ENCODE measurements at places on chromosomes 16 and 17.

- no peak for DNase-seq
These were observed 18.4 kb downstream of the SOX9 start for GRCh38 chr17:72139212-72139611.

GRCh38 chr16:10086620-10087019 lies 95.6 kb downstream of the GRIN2A start:
- DNase-seq = no peak

DNA sequence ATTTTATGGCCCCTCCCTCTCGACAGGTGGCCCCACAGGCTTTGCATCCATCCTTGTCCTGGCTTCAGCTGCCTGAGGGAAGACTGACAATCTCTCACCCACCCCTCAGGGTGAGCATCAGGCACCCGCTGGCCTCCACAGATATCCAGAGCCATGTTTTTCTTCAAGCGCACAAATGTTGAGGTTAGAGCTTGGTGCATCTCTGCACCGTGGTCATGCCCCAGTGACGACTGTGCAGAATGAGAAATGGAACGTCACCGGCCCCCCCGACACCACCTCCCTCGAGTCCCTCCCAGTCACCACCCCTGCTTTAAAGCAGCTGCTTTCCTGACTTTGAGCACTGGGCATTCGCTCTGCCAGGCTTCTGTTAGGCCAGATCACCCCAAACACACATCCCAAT lies 19.8 kb upstream of the TIMP2 start:
- DNase-seq = no peak

DNA sequence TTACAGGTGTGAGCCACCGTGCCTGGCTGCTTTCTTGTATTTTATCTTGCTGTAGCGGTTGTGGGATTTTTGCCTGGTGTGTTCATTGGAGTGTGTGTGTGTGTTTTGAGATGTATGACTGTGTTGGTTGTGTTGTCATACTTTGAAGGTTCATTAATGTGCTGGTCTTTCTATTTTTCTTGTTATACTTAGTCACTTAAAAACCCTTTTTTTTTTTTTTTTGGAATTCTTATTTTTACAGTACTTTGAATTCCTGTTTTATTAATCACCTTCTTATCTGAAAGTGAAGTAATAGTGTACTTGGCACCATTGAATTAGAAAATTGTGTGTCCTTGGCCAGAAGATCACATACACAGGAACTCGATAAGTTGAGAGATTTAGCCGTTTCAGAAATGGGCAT lies 30.2 kb downstream of the TENT4B start:
- DNase-seq = no peak

DNA sequence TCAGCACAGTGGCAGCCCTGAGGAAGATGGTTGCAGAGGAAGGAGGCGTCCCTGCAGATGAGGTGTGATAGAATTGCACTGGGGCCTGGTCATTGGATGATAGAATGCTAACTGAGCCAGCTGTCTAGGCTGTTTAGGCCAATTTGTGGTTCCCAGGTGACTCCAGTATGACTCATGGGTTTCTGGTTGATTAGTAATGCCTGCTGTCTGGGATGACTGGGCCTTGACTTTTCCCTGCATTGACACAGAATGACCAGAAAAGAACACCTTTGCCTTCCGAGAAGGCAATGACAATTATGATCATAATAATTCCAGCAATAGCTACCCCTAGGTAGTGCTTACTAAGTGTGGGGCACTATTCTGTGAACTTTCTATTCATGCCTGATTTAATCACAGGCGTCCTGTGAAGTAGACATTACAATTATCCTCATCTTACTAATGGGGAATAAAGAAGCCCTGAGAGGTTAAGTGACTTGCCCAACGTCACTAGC lies 31.5 kb downstream of the USP43 start:
- no peak for DNase-seq

- no peak for DNase-seq
These were observed 4.6 kb downstream of the COL1A1 start for GRCh38 chr17:50196826-50197225.

DNA sequence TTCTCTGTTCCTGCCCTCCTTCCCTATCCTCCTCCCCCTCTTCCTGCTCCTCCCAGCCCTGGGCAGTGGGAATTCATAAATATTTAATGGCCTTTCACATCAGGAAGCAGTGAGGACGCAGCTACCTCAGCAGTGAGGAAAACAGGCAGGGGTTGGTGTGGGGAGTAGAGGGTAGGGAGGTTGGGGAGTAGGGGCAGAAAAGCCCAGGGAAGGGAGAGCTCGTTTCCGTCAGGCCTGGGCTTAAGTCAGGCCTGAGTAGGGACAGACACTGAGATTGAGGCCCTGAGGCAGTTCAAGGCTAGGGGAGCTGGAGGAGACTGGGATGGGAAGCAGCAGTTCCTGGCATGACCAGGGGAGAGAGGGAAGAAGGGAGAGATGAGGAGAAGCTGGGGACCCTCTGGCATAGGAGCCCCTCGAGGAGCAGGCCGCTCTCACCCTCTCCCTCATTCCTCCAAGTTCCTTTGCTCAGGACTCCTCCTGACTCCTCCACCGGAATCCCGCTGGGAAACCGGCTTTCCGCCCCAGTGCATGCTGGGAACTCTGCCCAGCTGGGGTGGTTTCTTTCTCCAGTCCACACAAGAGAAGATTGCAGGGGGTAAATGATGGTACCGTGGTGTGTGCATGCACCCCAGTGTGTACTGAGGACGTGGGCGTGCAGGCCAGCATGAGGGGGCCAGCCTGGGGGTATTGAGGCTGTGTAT lies 6.2 kb downstream of the SAMD14 start:
- no peak for DNase-seq

- DNase-seq = no peak
These were observed 7.4 kb downstream of the ACD start for GRCh38 chr16:67652578-67653127.

GRCh38 chr16:81646561-81646960 lies 132.5 kb upstream of the PLCG2 start:
- no peak for DNase-seq

All from effector CD8-positive, alpha-beta T cell (primary cell).